HL-60 (cell line): ENCODE measurements at places on chromosomes 7 and 10.

DNA sequence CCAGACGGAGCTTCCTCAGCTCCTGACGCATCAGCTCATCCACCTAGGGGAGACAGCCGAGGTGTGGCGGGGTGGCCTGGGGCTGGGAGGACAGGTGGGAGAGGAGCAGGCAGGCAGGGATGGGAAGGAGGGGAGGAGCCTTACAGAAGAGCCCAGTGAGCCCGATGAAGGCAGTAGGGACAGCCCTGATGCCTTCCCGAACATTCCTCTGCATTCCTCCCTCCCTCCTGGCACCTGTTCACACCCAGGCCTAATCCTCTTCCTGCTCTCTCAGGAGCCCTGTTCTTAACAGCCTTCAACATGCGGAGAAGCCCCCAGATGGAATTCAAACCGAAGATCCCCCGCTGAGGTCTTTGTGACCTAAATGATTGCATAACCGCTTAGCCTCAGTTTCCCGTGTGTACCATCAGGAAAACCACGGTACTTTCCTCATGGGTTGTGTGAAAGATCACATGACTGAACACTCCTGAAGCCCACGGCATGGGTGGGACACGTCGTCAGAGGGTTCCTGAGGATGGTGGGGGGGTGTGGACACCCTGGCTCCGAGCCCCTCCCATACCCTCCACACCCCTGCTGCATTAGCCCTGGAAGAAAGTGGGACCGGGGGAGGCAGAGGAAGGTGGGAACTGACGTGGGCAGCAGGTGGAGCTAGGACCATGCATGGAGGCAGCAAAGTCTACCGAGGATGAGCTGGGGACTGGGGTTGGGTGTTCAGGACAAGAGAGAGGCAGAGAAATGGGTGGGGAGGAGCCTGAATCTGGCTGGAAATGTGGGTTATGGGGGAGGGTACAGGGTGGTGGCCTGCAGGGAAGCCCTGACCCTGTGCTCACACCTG lies 8.8 kb upstream of the ASB10 start:
- no peak for DNase-seq

DNA sequence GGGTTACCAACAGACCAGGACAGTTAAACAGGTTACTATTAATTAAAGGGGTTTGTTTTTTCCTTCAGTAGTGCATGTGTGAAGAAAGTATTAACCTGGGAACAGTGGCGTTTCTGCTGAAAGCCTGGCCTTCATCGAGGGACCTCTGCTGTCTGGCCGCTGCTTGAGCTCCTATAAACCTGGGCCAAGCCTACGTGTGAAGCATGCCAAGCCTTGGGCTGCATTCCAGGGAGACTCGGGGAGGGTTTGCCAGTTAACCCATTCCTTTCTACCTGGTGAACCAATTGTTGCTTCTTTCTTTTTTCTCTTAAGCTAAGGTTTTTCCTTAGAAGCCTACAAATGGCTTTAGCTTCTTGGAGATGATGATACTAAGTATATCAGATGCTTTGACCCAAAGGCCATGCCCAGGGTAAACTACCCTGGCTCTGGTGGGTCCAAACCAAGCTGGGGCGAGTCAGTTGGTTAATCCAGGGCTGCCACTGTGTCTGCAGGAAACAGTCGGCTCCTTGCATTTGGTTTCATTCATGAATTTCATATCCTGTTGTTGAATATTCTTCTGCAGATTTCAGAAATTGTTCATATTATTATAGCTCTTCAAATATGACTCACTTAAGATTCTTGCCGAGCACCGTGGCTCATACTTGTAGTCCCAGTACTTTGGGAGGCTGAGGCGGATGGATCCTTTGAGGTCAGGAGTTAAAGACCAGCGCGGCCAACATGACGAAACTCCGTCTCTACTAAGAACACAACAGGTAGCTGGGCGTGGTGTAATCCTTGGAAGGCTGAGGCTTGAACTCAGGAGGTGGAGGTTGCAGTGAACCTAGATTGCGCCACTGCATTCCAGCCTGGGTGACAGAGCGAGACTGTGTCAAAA lies 23.8 kb downstream of the PFKP start:
- DNase-seq: no peak

DNA sequence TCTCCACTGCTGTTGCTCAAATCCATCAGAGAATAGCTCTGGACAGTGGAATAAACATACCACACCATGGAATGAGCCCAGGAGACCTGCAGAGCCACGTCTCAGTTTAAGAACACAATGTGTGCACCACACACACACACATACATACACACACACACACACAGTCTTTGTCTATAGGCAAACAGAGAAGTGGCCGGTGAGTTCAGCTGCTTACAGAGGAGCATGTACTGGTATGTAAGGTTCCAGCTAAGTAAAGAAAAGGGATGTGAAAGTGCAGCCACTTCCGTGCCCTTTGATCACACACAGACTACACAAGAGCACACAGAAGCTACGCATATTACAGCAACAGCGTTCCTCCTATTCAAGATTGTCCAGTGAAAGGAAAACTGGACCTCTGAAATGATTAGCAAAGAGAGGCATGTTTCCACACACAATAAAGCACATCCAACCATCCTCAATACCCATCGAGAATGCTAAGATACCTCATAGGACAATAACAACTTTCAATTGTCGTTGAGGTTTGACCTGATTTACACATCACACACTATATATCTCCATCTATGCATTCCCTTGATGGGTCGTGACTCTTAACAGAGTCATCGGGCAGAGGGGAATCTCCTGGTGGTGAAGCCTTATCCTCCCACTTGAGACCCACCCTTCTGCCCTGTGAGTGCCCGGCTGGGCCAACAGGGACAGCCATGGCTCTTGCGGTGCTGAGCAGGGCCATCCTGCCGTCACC lies 23.6 kb downstream of the SLC35B4 start:
- DNase-seq: no peak

DNA sequence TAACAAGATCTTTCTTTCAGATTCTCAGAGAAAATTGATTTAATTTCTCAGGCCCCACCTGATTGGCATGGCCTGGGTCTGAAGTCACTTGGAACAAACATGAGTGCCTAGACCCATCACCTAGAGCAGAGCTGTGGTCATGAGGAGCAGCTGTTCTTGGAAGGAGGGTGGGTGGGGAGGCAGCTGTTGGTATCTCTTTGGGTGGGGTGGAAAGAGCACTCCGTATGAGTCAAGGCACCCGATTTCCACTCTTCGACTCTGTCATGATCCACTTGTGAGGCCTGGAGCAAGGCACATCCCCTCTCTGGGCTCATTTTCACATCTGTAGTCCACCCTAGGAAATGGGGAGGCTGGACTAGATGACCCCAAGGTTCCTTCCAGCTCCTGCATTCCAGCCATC lies 156.7 kb downstream of the C10orf105 start:
- no peak for DNase-seq

- DNase-seq: no peak
Measured at GRCh38 chr7:418636-419280, 100.9 kb downstream of the PDGFA start.

DNA sequence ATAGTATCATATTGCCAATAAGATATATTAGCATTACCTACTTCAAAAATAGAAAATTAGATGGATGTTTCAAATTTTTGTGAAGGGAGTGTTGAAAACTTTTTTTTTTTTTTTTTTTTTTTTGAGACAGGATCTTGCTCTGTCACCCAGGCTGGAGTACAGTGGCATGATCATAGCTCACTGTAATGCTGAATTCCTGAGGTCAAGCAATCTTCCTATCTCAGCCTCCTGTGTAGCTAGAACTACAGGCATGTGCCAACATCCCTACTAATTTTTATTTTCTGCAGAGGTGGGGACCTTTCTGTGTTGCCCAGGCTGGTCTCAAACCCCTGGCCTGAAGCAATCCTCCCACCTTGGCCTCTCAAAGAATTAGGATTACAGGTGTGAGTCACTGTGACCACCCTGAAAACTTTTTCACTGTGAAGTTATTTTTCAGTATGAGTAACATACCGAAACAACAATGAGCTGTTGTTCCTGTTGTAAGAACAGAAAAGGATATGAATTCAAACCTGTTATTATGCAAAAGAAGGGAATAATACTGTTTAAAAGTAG lies 266.9 kb downstream of the NEBL start:
- no peak for DNase-seq

GRCh38 chr10:86733260-86733671 lies 23.2 kb upstream of the BMPR1A start:
- no peak for DNase-seq

GRCh38 chr7:79452032-79452494 lies 1.4 kb downstream of the MAGI2 start:
- no peak for DNase-seq
